ENCODE measurements at places on chromosomes 11 and 22.

DNA sequence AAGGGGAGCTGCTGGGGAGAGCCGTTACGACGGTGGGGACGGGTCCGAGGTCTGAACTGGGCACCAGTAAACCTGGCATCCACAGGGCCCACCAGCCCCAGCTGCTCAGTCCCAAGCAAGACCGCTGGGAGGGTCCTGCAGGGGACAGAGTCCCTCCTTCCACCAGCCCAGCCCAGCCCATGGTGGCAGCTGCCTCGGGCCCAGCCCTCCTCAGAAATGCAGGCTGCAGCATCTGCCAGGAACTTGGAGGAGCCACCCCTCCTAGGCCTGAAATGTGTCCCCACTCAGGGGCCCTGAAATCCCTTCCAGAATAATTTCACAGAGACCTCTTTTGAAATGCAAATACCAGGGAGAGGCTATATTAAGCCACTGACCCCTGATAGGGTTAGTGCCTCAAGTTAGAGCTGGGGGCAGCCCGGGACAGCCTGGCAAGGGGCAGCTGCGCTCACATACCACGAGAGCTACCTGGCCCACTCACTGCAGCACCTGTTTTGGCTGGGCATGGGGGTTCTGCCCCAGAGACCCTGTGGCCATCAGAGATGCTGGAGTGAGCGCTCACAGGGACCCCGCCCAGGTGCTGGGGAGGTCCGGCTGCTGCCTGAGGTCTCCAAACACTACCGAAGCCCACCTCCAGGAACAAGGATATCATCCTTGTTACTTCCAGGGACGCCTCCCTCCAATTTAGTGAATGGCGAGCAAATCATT lies 53.1 kb downstream of the CELSR1 start:
- DNase-seq = no peak

DNA sequence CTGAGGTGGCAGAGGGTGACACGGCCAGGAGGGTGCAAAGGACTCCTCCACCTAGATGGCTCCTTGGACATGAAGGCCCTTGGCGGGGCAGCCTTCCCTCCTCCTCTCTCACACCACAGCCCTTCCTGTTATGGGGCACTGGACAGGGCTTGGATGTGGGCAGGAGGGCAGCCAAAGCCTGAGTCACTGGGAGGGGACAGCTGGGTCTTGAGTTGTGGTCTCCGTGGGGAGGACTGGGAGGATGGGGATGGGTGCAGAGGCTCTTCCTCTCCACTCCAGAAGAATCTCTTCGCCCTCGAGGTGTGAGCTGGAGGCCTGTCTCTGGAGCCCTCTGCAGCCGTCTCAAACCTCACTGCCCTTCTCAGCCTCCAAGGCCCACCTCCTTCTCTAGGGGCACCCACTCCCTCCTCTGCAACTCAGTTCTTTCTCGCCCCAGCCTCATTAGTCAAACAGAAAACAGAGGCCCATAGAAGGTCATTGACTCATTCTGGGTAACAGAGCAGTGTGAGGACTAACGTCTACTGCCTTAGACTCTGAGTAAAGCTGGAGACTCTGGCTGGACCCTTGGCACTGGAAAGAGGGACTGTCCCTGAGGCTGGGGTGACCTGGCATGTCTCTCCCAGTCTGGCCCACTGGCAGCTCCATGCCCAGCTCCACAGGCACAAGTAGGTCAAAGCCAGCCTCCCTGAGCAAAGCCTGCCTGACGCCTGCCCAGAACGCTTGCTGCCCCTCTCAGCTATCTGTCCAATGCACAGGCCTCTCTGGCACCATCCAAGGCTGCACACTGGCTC lies 47.5 kb upstream of the CDON start:
- DNase-seq = no peak

DNA sequence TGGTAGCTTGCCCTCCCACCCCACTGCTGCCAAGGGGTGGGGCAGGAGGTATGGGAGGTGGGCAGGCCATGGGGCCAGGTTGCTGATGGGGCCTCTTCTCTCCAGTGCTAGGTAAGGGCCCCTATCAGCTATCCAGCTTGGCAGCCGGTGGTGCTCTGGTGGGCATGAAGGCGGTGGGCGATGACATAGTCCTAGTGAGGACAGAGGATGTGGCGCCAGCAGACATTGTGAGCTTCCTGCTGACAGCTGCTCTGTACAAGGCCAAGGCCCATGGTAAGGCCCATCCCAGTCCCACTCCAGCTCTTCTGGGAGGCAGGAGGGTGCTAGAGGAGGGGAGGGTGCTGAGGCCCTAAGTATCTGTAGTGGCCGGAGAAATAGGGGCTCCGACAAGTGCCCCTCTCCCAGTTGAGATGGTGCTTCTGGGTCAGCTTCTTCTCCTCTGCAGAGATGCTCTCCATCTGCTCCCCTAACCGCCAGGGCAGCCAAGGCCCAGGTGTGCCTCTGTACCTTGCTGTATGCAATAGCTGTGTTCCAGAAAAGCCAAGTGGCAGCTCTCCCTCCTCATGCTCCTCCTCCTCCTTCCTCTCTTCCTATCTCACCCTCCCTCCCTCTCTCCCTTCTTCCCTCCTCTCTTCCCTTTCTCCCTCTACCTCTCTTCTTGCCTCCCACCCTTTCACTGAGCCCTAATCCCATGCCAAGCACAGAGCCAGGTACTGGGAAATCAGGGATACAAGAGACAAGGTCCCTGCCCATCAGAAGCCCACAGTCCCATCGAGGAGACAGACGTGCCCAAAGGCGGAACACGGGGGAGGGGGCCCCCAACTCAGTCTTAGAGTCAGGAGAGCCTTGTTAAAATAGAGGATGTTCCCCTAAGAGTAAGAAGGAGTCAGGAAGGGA lies 55.3 kb downstream of the OTOG start:
- no peak for DNase-seq

DNA sequence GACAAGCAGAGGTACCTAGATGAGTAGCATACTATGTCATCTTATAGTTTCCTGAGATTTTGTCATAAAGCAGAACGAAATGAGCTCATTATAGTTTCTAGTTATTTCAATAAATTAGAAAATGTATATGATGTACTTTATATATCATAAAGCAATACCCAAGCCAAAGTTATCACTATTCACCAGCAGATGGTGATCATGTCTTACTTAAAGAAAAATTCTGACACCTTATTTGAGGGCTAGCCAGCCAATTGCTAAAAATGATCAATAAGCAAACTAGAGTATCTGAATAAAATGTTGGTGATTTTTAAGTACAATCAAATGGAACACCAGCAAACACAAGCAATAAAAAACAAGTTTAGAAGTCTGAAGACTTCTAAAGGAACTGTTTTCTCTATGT lies 44.1 kb downstream of the RSF1 start:
- no peak for DNase-seq

DNA sequence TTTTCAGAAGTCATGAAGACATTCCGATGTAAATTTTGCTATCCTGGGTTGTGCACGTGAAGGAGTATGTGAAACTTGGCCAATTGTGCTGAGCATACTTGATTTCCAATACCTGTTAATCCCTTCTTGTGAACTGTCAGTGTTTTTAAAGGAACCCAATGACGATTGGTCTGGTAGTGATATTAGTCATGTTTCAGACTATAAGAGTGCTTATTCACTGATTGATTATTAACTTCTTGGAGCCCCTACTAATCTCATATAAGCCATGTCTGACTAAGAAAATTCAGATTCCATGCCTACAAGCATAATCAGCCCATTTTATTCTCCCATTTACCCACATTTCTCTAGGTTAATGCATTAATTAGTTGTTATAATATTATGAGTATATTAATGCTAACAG lies 330.8 kb upstream of the MTNR1B start:
- DNase-seq = no peak

DNA sequence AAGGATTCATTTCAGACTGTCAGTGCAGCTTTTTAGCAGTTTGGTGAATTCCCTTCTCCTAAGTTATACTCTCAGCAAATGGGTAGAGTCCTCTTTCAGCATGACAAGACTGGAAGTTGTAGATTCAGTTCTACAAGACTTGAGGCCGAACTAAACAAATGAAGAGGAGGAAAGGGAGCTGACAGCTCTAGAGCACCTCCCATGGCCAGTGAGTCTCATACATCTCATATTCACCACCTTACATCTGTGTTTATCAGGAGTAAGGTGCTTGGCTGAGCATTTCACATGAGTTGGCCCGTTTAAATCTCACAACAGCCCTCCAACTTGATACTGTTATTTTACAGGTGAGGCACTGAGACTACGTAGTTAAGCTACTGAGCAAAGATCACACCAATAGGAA lies 30.4 kb downstream of the SEZ6L start:
- DNase-seq = no peak

DNA sequence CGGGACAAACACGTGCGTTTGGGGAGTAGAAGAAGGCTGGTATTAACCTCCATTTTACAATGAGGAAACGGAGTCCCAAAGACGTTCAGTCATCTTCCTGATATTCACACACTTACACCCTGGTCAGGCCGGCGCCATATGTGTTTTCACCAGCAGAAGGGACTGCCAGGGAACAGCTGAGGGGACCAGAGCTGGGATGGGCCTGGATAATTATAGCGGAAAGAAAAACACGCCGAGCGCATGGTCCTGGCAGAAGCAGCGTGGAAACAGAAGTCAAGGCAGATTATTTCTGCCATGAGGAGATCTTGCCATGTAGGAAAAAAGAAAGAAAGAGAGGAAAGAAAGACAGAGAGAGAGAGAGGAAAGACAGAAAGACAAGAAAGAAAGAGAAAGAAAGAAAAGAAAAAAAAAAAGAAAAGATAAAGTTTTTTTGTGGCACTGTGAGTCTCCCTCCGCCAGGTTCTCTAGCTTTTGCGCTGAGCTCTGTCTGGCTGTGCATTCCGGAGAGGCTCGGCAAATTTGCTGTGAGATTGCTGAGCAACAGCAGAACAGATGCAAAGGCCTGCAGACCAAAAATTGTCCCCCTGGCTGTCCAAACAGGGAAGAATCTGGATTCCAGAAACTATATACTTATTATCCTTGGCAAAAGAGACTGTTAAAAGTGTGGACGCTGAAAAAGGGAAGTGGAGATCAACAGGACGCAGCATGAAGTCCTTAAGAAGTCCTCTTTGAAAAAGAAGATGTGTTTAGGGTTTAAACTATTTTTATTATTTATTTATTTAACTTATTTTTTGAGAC lies 1.3 kb upstream of the UCP2 start:
- no peak for DNase-seq

DNA sequence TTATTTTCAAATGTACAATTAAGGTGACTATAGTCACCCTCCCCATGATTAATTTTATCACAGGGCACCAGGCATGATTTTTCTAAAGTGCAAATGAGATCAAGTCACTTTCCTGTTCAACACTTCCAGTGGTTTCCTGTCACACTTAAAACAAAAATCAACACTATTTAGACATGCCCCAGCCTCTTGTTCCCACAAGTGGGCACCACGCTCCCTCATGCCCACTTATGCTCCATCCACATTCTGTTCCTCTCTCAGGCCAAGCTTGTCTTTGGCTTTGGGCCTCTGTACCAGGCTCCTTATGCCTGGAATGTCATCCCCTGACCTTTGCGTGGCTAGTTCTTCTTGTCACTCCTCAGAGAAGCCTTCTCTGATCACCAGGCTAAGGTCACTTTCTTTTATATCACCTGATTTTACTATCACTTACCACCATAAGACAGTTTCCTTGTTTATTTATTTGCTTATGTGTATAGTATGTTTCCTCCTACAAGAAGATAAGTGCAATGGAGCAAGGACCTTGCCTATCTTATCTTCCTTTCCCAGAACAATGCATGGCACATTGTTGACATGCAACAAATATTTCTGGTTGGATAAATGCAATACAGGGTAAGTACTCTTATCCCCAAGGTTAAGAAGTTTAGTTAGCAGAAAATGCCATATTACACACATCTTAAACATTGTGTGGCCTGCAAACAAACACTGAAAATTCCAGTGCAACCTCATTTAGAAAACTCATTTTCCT lies 50.9 kb upstream of the PANX1 start:
- no peak for DNase-seq

GRCh38 chr11:118276422-118276821 lies 12.3 kb upstream of the MPZL2 start:
- no peak for DNase-seq

DNA sequence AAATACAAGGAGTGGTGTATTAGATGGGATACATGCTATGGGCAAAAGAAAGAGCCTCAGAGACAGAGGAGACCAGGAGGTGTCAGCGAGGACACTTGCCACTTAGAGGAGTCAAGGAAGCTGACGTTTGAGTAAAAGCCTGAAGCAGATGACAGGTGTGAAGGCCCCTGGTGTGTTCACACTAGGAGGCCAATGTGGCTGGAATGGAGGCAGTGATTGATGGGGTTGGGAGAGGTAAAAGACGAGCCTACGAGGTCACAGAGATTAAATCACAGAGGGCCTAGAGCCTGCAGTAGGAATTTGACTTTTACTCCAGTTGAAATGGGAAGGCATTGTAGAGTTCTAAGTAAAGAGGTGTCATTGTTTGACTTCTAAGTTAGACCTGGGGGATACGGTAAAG lies 12.0 kb upstream of the GDPD5 start:
- DNase-seq = no peak

DNA sequence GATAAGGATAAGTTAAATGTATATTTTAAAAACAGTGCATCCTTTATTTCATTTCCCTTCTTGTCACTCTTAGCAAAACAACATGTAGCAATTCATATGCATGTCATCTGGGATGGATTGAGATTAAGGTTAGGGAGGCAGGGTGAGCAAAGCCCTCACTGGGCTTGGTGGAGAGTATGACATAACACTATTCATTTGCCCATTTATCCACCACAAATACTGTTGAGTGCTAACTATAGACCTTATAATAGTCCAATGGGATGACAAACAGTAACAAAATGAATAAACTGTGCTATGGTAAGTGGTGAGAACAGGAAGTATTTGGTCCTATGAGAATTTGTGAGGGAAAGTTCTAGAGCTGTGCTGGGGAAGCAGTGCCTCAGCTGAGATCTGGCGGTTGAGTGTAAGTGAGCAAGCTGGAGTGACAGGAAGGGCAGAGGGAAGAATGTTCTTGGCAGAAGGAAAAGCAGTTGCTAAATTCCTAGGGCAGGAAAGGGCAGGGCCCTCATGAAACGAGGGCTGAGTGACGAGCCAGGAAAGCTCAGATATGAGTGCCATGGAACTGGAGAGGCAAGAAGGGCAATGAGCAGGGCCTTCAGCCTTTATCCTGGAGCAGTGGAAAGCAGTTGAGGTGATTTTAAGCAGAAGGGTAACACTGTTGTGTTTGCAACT lies 6.7 kb downstream of the HSD17B12 start:
- no peak for DNase-seq

DNA sequence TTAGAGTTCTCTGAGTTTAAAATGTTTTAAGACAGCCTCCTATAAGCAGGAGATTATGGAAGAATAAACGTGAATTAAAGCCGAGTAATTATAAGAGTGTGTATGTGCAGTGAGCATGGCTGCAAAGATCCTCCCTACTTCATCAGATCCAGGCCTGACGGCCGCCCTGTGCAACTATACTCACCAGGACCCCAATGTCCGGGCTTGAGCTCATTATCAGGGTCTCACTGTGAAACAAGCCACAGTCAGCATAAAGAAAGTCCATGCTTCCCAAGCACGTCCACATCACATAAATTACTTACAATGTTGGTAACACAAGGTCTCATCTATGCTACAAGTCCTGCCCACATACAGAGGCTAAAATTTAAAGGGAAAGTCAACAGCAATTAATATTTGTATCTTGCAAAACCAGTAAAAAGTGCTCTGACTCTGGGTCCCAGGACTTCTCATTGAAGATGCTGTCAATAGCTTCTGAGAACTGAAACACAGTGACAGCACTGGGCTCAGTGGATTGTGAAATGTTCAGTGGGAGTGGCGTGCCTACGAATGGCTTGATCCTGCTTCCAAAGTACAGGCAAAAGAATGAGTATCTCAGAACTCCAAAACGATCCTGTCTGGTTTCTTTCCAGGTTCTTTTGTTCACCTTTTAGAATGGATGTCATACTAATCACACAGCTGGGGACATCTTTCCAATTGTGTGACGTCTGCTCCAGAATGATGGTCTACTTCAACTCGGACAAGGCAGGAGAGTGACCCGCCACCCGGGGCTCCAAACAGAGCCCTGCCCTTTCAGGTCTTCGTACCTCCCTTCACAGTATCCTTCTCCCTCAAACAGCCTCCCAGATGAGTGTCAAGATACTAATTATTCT lies 72.1 kb upstream of the ARFGAP3 start:
- no peak for DNase-seq

All from NCI-H510A treated with DMSO at 0.1 percent for 48 hours (cell line).